ENCODE measurements at places on chromosomes 6 and 20. TPM values are rescaled to one million over a fixed set of nuclear protein-coding genes. Genes with fewer than 3 reads are reported as not detected.
A peak's percentile ranks its signal among the peaks of the same experiment; 100 is the strongest.

Gene ID4
- 103 TPM for total RNA-seq

Gene TNNC2
- not detected for total RNA-seq

Gene HUS1B
- total RNA-seq, result not detected

Gene B3GALT4
- total RNA-seq, result 15.9 TPM

GRCh38 chr6:4732691-4733315, 43.4 kb upstream of the CDYL start:
- no peaks in the 10 kb centered on the region for H3K36me3 ChIP-seq
- peak overlapping the region; percentile 26 for H3K4me3 ChIP-seq
- no peaks in the 10 kb centered on the region for H3K4me1 ChIP-seq

DNA sequence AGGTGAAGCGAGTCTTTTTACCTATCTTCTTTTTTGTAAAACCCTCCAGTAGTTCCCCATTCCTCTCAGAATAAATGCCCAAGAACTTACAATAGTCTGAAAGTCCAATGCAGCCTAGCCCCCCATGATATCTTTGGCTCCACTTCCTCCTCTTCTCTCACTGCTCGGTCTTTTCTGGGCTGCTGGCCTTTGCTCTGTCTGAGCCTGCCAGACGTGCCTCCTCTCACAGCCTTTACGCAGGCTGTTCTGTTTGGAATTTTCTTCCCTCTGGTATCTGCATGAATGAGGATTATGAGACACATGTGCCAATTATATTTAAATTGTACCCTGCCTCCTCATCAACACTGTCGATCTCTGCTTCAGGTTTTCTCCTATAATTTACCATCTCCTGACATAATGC, 174.1 kb downstream of the EYA4 start:
- H3K4me3 ChIP-seq, result no peak overlapping the region
- H3K36me3 ChIP-seq, result no peaks in the 10 kb centered on the region
- H3K4me1 ChIP-seq, result no peaks in the 10 kb centered on the region

DNA sequence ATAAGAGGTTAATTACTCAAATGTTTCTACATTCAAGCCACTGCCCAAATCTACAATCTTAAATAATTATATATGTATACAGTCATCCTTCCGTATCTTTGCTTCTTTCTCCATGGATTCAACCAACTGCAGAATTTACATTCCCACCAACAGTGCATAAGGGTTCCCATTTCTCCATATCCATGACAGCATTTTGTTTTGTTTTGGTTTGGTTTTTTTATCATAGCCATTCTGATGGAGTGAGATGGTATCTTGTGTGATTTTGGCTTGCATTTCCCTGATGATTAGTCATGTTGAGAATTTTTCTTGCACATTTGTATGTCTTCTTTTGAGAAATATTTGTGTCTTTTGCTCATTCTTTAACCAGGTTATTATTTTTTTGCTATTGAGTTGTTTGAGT, 198.5 kb downstream of the C6orf118 start:
- H3K27ac ChIP-seq, result no peak overlapping the region
- no peak overlapping the region for H3K4me3 ChIP-seq
- H3K27me3 ChIP-seq, result no peaks in the 10 kb centered on the region
- no peak for DNase-seq
- no peaks in the 10 kb centered on the region for H3K36me3 ChIP-seq

DNA sequence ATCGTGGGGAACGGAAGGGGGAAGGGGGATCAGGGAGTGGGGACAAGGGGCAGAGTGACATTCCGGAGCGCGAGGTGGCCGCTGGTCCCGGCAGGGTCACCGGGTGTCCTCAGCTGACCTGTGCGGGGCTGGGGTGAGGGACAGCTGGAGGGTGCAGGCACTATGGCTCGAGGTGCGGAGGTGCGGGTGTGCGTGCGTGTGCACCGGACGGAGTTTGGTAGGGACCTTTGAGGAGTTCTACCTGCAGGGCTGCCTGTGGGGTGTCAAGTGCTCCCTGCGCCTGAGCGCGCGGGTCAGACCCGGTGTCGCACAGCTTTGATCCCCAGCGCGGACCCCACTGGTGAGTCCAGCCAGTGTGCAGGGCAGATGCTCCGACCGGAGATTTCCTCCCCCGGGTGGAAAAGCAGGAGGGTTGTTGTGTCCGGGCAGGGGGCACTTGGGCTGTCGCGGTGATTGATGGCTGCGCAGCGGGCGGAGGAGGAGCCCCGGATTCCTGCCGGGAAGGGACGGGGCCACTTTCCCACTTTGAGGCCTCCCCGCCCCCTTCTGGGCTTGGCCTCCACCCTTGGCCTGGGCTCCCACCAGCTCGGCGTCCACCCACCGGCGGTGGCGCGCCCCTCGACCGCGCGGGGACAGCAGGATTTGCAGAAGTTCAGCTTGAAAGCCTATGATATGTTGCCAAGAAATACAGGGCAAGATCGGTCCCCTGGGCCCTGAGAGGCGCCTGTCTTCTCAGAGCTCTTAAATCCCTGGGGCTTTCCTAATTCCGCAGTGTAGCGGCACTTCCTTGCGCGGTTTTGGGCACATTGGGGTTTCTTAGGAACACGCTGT, 658 bp downstream of the RIN2 start:
- no peaks in the 10 kb centered on the region for H3K36me3 ChIP-seq
- peak overlapping the region; percentile 92 for H3K4me3 ChIP-seq
- H3K27me3 ChIP-seq, result no peaks in the 10 kb centered on the region
- DNase-seq, result no peak

DNA sequence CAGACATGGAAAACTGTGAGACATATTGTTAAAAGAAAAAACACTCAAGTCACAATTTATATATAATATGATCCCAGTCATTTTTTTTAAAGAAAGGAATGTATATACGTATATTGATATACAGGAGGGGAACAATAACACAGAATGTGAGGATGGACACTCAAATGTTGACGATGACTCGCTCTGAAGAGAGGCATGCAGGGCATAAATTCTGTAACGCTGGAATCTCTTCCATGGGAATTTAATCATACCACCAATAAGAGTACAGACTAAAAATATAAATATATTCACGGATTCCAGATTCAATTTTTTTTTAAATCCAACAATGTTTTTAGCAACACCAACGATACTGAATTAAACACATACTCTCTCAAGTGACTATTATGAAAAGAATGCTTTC, 106.9 kb upstream of the CCDC28A start:
- no peak overlapping the region for H3K4me3 ChIP-seq
- no peaks in the 10 kb centered on the region for H3K27me3 ChIP-seq
- H3K4me1 ChIP-seq, result no peaks in the 10 kb centered on the region
- DNase-seq, result no peak

DNA sequence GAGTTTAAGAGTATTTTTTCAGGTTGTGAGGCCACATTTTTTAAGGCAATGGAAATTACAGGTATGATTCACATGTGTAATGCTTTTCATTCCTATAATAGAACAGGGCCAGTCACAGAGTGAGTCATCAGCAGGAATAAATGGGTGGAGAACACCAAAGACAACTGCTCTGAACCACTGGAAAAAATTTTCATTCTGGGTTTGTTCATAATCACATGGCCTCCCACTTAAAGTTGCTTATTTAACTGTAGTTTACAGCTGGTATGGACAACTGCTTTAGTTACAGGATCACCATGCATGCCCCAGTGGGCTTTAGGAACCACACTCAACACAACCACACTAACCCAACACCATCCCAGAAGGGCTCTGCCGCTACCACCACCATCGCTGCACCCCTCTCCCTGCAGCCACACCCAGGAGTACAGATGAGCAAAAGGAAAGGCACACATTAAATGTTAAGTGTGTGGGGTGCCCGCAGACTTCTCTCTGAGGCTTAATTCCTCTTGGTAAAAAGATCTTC, 107.0 kb upstream of the DST start:
- no peaks in the 10 kb centered on the region for H3K36me3 ChIP-seq
- peaks cover 4% of the 10 kb centered on the region for H3K4me1 ChIP-seq
- no peaks in the 10 kb centered on the region for H3K27me3 ChIP-seq
- H3K27ac ChIP-seq, result peak overlapping the region; percentile 56
- H3K4me3 ChIP-seq, result no peak overlapping the region
- no peak for DNase-seq

- H3K27me3 ChIP-seq, result no peaks in the 10 kb centered on the region
- no peak overlapping the region for H3K4me3 ChIP-seq
- no peak overlapping the region for H3K27ac ChIP-seq
- DNase-seq, result no peak
- no peaks in the 10 kb centered on the region for H3K36me3 ChIP-seq
These were observed 272.5 kb upstream of the SULF2 start for GRCh38 chr20:48057739-48058138.

DNA sequence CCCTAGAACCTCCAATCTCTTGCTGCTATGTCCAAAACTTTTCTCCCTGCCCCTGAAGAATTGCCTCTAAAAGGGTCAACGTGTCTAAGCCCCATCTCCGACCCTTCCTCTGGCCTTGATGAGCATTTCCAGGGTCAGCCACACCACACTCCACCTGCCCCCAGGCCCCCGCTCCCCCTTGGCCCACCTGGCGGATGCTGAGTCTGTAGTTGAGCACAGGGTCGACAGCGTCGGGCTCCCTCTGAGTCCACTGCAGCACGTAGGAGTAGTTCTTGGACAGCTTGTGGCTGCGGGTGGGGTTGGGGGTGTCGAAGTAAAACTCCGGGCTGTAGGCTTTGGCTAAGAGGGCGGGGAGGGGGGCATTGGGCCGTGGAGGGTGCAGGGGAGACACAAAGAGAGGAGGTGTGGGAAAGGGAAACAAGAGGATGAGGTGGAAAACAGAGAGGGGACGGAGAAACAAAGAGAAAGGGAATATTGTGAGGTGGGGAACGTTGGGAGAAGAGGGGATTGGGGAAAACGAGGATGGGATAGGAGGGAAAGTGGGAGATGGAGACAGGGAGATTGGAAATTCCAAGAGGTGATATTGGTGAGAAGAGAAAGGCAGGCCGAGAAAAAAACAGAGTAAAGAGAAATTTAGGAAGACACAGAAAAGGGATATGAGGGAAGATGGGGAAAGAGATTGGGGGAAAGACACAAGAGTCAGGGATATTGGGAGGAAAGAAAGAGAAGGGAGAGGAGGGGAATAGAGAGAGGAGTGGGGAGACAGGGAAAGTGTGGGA, 50.5 kb downstream of the MDGA1 start:
- H3K36me3 ChIP-seq, result no peaks in the 10 kb centered on the region
- no peak for DNase-seq
- H3K4me3 ChIP-seq, result no peak overlapping the region

DNA sequence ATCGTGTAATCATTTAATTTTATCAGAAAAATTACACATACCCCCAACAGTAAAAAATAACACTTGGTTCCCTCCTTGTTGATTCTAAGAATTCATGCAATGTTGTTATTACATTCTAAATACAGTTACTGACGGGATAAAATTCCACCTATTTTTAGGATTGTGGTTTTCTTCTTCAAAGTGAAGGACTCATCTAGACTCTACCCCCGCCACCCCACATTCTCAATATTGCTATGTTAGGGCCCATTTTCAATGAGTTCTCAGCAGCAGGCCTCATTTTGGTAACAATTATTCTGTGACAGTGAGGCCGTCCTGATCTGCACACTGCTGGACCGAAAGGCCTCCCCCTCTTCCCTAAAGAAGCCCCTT, 43.5 kb downstream of the PREX1 start:
- no peaks in the 10 kb centered on the region for H3K27me3 ChIP-seq
- DNase-seq, result no peak
- no peaks in the 10 kb centered on the region for H3K36me3 ChIP-seq
- H3K27ac ChIP-seq, result no peak overlapping the region

- H3K27ac ChIP-seq, result peak overlapping the region; percentile 91
- H3K4me3 ChIP-seq, result peak overlapping the region; percentile 34
- peaks cover 15% of the 10 kb centered on the region for H3K36me3 ChIP-seq
These were observed 14.9 kb downstream of the NEDD9 start for GRCh38 chr6:11217360-11218101.

Data from ascending aorta (tissue), 2 donors.